ENCODE measurements at places on chromosomes 3 and 15.

DNA sequence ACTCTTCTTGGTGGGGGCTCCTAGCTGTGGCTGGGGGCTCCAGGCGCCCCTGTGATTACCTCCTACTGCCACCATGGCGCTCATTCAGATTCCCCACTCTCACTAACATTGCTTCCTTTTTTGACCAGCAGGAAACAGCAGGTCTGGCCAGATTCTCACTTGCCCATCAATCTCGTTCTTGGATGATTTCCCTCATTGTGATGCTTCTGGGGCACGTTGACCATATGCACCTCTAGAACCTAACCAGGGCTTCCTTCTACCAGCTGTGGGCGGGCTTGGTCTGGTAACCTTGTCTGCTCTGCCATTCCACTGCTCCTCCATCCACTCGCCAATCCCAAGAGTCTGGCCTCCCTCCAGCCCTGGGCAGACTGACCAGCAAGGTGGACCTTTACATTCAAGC, 35.9 kb upstream of the PTPN23 start:
- DNase-seq, result no peak

DNA sequence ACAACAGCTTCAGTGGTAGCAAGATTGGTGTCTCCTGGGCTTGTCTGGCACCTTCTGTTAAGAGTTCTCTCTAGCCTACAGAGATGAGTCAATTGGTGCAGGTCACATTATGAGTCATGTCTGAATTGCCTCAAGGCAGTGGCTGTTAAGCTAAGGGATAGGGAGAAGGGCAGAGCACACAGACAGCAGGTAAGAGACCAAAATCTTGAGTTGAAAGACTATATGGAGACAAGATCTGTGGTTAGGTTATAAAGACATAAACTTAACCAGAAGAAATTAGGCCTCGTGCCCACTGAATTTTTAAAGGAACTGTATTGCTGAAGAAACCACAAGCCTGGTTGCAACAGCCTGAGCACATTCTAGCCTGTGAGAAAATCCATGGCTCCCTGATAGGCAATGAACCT, 19.2 kb upstream of the KPNA1 start:
- DNase-seq, result peak; percentile 26

- DNase-seq, result no peak
Measured at GRCh38 chr3:46670000-46670890, 23.2 kb downstream of the ALS2CL start.

- no peak for DNase-seq
Measured at GRCh38 chr3:11004563-11004962, 12.0 kb downstream of the SLC6A1 start.

- DNase-seq, result no peak
Measured at GRCh38 chr3:151412989-151413388, 28.4 kb upstream of the P2RY12 start.

- DNase-seq, result no peak
Measured at GRCh38 chr15:94346282-94346681, 114.9 kb downstream of the MCTP2 start.

DNA sequence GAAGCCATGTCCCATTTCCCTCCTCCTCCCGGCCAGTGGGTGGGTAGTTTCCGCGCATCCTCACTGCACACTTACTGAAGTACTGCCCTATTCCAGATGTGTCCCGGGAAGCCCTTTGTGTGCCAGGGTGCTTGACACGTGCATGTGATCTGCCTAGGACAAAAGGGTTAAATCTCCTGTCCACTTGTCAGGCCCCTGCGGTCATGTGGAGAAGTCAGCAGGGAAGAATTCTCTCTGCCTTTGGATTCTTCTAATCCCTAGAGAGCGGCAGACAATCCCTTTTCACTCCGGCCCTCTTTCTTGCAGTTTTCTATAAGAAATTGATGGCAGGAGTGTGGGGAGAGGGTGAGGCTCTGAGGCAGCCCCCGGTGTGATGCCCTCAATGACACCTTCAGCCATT, 19.8 kb downstream of the ST8SIA2 start:
- DNase-seq, result no peak

- no peak for DNase-seq
Measured at GRCh38 chr15:31390029-31390428, 63.4 kb downstream of the KLF13 start.

DNA sequence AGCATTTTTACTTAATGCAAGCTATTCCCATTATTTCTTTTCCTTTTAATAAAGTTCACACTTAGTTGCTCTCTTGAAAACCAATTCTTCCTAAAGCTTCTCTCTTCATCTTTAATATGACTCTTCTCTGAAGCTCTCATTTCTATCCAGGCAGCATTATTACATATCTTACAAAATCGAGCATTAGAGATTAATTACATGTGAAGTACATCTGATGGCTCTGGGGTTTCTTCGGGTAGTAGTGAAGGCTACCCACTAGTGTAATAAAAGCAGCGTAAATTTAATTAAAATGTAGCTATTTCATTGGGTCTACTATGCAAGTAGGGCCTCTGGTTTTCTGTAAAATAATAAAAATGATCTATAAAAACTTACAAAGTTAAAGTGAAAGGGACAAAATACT, 513.6 kb upstream of the DPH6 start:
- DNase-seq, result no peak

GRCh38 chr3:182519569-182519968, 273.7 kb upstream of the ATP11B start:
- DNase-seq, result no peak

GRCh38 chr3:131714585-131715220, 211.9 kb upstream of the MRPL3 start:
- no peak for DNase-seq

Measured in OCI-M1 (cell line).